Liver (tissue), 10 donors: ENCODE measurements at places on chromosomes 4 and X.

GRCh38 chrX:110026099-110026844 is 23.4 kb downstream of the TMEM164 start:
- DNase-seq, result no peak

DNA sequence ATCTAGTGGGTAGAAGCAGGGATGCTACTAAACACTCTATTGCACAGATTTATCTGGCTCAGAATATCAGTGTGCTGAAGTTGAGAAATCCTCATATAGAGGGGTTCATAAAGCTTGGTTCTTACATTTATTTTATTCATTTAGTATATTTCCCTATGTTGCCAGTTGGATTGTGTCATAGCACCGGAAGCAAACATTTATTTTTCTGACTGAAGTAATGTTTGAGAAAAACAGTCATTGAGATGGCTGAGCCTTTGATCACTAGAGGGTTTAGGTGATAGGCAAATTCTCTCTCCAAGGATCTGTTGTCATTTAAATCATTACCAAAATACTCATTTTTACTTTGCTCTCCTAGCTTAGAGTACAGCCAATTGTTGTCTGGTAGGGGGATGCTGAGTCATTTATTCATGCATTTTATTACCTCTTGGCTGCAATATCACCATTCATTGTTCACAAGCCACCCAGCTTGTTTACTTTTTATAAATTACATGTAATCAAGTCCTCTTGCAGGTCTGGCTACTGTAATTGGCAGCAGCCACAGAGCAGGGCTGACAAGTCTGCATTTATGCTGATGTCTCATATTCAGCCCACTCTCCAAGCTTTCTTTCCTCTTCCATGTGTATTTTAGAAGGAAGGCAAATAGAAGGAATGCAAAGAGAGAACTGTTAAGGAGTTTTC is 15.2 kb downstream of the GAB1 start:
- no peak for DNase-seq

DNA sequence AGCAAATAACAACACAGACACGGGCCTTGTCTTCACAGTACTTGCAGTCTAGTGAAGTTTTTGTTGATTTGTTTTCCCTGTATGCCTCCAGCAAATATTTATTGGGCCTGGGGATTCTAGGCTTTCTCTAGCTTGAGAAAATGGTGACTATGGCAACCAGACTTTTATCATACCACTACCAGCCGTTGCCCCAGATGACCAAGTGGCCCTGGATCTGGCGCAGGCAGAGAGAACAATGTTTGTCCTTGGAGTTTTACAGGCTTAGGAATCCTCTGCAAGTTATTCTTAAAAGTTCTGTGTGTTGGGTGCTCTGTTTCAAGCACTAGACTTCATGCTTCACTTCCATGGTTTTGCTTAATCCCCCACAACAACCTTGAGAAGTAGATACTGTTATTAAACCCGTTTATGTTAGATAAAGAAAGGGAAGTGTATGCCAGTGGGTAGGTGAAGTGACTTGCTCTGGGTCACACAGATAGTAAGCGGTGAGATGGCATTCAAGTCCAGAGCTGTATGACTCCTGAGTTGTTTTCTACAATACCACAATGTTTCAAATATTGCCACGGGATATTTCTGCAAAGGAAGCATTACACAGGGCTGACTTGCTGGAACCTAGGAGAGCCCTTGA is 94.6 kb downstream of the AKAP4 start:
- DNase-seq, result no peak

- DNase-seq, result no peak
Measured at GRCh38 chr4:88005076-88005475, 2.4 kb upstream of the PKD2 start.

GRCh38 chrX:129791961-129792570 is 12.3 kb downstream of the SASH3 start:
- DNase-seq, result no peak

DNA sequence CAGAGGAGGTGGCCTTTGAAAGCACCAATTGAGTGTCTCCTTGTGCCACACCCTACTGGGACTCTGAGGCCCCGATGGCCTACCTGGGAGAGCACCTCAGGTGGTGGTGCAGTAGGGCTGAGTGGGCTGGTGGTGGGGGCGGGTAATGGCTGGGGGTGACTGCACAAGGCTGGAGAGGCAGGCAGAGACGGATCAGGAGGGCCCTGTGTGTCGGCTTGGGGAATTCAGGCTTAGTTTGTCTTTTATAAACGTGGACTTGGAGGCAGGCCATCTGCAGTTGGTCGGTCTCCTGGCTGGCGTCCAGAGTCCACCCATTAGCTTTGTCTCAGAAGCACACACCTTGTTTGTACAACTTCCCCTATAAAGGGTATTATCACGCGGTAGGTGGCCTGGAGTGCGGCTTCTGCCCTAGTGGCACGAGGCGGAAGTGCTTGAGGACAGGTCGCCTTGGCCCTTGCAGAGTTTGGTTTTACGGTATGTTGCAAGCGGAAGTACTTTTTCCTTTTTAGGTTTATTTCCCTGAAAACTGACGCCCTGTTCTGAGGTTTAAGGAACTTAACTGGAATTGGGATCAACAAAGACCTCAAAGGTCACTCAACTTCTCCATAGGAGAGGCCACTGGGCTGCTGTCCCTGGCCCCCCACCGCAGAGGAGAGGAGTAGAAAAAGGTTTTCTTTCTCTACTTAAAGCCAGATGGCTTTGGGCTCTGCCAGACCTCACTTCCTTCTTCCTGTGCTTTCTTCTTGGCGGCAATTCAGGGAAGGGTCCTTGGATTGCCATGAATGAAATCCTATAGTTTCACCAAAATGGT is 8.0 kb downstream of the TBC1D14 start:
- DNase-seq, result peak; percentile 73
